ENCODE measurements at places on chromosomes 1 and 21.

DNA sequence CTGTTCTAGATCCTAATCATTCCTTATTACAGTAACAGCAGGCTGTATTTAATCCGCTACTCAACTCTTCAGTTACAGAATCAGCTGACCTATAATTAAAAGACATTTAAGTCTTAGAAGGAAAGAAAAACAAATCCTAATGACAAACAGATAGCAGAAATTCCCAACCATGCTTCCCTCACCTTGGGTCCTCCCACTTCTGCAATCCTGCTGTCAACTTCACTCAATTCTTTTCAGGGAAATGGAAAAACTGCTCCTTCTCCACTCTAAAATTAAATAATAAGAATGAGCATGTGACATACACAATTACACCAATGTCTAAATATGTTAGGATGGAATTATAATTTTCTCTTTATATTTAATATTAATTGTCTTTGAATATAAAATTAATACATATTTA is 182.6 kb upstream of the LYPLAL1 start:
- DNase-seq = no peak

GRCh38 chr1:228061411-228062084 is 21.0 kb upstream of the ARF1 start:
- no peak for DNase-seq

- no peak for DNase-seq
These were observed 21.9 kb upstream of the EPS8L3 start for GRCh38 chr1:109785446-109786111.

DNA sequence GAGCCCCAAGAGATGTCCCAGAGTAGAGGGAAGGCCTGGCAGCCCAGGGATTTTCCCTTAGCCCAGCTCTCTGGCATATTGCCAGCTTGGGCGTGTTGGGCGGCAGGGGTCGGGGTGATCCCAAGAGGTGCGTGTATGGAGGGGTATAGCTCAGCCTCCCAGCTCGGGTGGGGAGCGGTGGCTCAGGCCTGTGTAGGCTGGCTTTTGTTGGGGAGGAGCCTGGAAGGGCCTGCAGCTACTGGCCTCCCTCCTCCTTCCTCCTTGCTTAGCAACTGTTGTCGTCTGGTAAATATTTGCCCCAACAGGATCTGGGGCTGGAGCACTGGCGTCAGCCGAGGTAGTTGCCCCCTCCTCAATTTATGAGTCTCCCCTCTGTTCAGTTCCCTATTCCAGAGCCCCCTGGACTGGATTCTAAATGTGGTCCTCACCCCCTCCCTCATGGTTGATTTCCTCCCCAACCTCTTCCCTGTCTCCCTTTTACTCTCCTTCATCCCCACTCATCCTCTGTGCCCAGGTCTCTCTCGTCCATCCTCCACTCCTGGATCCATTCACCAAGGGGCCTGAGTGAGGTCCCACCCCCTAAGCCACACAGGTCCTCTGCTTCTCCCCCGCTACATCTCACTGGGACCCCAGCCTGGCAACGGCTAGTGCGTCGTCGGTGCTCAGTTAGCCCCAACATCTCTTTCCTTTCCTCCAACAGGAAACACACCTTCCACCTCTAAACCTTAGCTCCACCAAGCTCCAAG is 10.3 kb upstream of the LMNA start:
- DNase-seq = peak; percentile 69

- no peak for DNase-seq
These were observed 21.5 kb downstream of the ADGRB2 start for GRCh38 chr1:31742462-31743212.

- no peak for DNase-seq
These were observed 5.9 kb downstream of the PDC start for GRCh38 chr1:186454981-186455380.
